ENCODE measurements at places on chromosomes 3 and 15. TPM values are rescaled to one million over a fixed set of nuclear protein-coding genes. Genes with fewer than 3 reads are reported as not detected.
A peak's percentile ranks its signal among the peaks of the same experiment; 100 is the strongest.

DNA sequence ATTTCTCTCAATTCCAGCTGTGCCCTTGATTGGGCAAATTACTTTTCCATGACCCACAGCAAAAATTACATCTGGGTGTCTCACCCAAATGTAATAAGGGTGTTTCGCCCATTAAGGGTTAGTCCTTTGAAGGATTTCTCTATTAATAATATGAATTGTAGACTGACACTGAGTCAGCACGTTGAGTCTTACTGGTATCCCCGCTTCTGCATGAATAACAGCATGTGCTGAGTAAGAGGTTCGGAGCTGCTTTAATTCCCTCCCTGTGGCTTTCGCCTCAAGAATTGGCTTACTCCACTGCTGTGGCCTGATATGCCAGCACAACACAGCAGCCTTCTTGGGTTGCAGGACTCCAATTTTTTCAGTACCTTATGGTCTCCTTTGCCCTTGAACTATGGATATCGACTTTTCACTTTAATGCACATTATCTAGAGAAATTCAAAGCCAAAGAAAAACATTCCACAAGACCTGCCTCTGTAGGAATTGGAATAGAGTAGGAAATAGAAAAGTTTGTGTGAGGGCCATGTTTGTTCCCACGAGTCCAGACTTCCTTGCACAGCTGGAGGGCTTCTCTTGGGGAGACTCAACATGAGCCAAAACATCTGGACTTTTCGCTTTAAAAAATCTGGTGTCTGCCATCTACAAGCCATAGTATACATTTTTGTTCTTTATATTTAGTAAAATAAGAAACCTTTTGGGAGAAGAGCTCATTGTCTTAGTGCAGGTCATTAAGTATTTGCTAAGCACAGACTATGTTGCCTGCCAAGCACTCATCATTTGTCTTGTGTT, 20.7 kb upstream of the ERC2 start:
- H3K36me3 ChIP-seq: no peaks in the 10 kb centered on the region
- DNase-seq: no peak
- no peak overlapping the region for H3K4me3 ChIP-seq

Gene GRM7
- total RNA-seq: not detected

DNA sequence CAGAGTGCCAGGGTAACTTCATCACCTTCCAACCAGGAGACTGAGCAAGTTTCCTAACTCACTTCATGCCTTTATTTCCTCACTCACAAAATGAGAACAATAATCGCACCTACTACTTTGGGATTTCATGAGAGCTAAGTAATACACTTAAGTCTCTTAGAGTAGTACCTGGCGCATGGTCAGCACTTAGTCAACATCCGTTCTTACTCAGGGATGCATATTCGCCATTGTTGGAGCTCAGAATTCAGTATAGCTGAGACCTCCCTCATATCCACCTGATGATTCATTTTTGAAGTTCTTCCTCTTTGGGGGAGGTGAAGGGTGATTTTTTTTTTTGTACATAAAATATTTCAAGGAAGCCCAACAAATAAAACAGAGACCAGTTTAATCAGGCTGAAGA, 188.2 kb downstream of the AGBL1 start:
- H3K36me3 ChIP-seq: no peaks in the 10 kb centered on the region
- H3K27ac ChIP-seq: no peak overlapping the region
- H3K4me3 ChIP-seq: no peak overlapping the region
- no peaks in the 10 kb centered on the region for H3K4me1 ChIP-seq

- no peaks in the 10 kb centered on the region for H3K36me3 ChIP-seq
- H3K27ac ChIP-seq: no peak overlapping the region
- peak; percentile 7 for DNase-seq
- H3K4me3 ChIP-seq: no peak overlapping the region
- no peaks in the 10 kb centered on the region for H3K27me3 ChIP-seq
These were observed 59.7 kb downstream of the SEMA3G start for GRCh38 chr3:52385157-52385556.

DNA sequence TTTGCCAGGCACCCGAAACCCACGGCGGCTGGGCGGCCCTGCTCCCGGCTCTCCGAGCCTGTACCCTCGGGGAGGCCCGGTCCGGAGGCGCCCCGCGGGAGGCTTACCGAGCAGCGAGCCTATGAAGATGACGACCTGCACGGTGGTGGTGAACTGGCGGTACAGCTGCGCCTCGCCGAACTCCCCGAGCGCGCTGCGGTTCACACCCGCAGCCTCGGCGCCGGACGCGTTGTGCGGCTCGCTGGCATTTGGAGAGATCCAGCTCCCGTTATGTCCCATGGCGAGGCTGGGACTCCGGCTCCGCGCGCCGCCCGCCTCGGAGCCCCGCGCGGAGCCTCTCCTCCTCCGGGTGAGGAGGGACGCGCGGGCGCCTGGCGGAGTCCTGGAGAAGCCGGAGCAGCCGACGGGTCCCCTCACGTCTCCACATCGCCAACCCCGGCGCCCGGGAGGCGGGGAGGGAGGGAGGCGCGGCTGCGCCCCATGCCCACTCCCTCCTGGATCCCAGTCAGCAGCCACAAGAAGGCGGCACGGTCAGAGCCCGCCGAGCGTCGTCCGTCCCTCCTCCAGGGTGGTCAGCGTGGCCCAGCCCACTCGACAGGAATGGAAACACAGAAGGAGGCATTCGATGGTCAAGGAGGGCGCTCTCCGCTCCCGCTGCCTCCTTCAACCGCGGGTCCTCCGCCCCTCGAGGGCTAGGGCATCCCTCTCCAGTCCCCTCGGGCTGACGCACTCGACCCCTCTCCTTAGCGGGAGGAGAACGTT, at the start of gene GPR176:
Gene GPR176, minus strand, starts transcription at position 519 of the 762 bp plus-strand sequence. Its CDS starts 240 bp downstream, at position 279.
- no peak for DNase-seq
- H3K27me3 ChIP-seq: peaks cover 7% of the 10 kb centered on the region
- peak within 1 kb of the TSS; percentile 93 for H3K27ac ChIP-seq
- peaks cover 6% of the 10 kb centered on the region for H3K4me1 ChIP-seq

DNA sequence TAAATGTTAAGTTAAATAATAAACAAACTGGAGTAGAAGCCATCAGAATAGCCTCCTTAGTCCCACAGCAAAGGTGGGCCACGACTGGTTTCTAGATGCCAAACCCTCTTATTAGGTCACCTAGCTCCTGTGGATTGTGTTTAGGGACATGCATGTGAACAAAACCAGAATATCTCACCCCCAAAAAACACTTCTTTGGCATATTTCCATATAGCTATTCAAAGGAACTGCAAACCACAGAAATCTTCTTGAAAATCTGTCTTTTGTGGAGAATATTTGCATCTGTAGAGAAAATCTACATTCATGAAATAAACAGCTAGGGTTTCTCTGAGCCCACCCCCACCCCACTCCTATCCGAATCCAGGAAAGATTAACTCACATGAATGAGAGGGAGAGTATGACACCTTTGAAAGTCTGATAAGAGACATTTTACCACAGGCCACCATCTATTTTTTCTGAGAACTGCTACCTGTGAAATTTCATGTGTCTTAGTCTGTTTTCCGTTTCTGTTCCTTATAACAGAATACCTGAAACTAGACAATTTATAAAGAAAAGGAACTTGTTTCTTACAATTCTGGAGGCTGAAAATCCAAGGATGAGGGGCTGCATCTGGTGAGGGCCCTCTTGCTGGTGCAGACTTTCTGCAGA, 159.4 kb downstream of the NEK10 start:
- DNase-seq: no peak
- no peaks in the 10 kb centered on the region for H3K36me3 ChIP-seq
- H3K4me1 ChIP-seq: no peaks in the 10 kb centered on the region
- H3K27ac ChIP-seq: no peak overlapping the region

- no peaks in the 10 kb centered on the region for H3K4me1 ChIP-seq
- no peak overlapping the region for H3K4me3 ChIP-seq
- no peak overlapping the region for H3K27ac ChIP-seq
- no peaks in the 10 kb centered on the region for H3K36me3 ChIP-seq
These were observed 6.4 kb downstream of the ITIH4 start for GRCh38 chr3:52824037-52824436.

GRCh38 chr15:62920682-62921502, 121.7 kb upstream of the TPM1 start:
- no peak for DNase-seq
- no peaks in the 10 kb centered on the region for H3K4me1 ChIP-seq
- H3K36me3 ChIP-seq: no peaks in the 10 kb centered on the region
- peak overlapping the region; percentile 3 for H3K27ac ChIP-seq

DNA sequence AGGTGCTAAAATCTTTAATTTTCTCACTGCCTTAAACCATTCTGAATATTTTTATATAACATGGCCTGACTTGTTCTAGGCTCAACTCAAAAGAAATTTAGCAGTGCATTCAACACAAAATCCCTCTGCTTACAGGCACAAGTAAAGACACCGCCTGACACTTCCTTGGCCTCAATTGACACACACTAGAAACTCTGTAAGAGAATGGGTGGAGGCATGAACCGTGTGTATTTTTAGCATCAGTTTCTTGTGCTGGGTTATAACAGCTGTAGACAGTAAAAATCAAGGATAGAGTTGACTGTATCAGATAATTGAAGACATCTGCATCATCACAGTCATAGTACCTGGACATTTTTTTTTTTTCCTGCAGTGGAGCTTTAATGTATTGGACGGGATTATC, 54.3 kb downstream of the SLC9A9 start:
- no peak for DNase-seq
- H3K27ac ChIP-seq: no peak overlapping the region
- H3K36me3 ChIP-seq: no peaks in the 10 kb centered on the region
- no peaks in the 10 kb centered on the region for H3K4me1 ChIP-seq
- H3K27me3 ChIP-seq: no peaks in the 10 kb centered on the region
- H3K4me3 ChIP-seq: no peak overlapping the region

GRCh38 chr3:142892714-142893113, 3.8 kb upstream of the PCOLCE2 start:
- DNase-seq: no peak
- H3K27me3 ChIP-seq: no peaks in the 10 kb centered on the region
- H3K4me1 ChIP-seq: peaks cover 7% of the 10 kb centered on the region
- H3K4me3 ChIP-seq: no peak overlapping the region
- no peak overlapping the region for H3K27ac ChIP-seq

Gene TMED3
- total RNA-seq: 137 TPM

GRCh38 chr3:167684388-167684993, 30.7 kb upstream of the WDR49 start:
- DNase-seq: peak; percentile 54
- no peak overlapping the region for H3K27ac ChIP-seq
- H3K36me3 ChIP-seq: peaks cover 33% of the 10 kb centered on the region
- no peak overlapping the region for H3K4me3 ChIP-seq
- H3K4me1 ChIP-seq: no peaks in the 10 kb centered on the region

- peaks cover 15% of the 10 kb centered on the region for H3K27me3 ChIP-seq
- no peak overlapping the region for H3K27ac ChIP-seq
- DNase-seq: no peak
- H3K4me3 ChIP-seq: no peak overlapping the region
These were observed 4.8 kb upstream of the CLSTN2 start for GRCh38 chr3:139930211-139930610.

DNA sequence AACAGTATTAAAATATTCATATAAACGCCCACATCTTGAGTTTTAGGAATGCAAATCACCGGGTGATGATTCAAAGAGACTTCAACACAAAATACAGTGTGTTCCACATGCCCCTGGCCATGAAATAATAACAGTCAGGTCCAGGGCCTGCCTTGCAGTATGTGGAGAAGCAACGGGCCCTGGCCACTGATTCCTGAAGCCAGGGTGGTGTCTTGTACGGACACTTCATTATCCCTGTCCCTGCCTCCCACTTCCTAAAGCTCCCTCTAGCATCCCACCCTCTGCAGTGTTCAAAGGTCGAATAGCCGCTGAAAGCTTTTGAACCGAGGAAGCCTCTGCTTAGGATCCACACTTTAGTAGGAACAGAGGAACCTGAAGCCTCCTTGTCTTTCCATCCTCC, 50.4 kb upstream of the PCSK6 start:
- DNase-seq: no peak
- H3K27me3 ChIP-seq: 0 out of 2 replicates have a peak, but pooled peaks cover under 1% of the 10 kb centered on the region
- no peak overlapping the region for H3K4me3 ChIP-seq
- H3K36me3 ChIP-seq: no peaks in the 10 kb centered on the region
- H3K4me1 ChIP-seq: no peaks in the 10 kb centered on the region

Gene FBN1
- total RNA-seq: 0.46 TPM

DNA sequence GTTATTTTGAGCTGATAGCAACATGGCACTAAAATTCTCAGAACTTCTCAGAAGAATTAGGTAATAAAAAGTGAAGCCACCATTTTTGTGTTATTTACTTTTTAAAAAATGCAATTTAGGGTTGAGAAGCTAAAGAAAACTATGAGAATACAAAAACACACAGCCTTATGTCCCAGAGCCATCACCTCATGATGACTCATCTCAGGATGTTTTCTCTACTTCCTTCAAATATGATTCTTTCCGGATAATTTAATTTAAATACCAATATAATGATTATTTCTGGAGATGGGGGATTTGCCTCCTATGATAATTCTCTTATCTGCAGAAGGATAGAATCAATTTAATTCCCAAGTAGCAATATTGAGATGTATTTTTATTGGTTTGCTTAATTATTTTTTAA, 105.6 kb upstream of the BFSP2 start:
- DNase-seq: no peak
- H3K4me3 ChIP-seq: no peak overlapping the region
- H3K4me1 ChIP-seq: peaks cover 3% of the 10 kb centered on the region
- H3K27me3 ChIP-seq: no peaks in the 10 kb centered on the region
- H3K27ac ChIP-seq: no peak overlapping the region

Gene ADGRG7
- total RNA-seq: not detected

Gene IL17RD
- total RNA-seq: 3.5 TPM

DNA sequence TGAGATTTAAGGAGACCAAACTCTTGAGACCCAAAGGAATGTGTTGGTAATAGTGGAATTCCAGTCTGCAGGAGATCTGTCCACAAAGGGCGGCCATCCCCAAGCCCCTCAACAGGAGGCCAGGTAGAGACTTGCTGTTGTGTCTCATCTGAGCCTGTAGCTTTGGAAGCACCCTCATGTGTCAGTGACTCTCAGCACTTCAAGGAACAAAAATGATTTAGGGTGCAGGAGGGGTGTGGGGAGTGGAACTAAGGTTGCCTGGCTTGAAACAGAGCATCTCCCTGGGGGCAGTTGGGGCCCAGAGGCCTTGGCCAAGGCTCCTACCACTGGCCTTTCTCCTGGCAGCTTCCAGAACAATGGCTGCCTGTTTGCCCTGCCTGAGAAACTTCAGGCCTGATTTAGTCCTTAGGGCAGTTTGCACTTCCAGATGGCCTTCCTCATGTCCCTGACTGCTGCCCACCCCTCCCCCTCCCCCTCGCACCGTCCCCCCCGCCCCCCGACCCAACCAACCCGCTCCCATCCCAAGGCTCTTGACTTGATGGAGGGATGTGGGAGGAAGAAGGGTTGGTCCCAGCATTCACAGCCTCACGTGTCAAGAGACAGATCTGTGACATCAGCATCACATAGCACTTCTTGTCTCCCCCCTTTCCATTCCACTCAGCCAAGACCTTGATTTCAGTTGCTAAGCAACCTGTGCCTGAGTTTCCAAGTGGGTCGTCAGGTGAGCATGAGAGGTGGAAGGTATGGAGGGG, 77.1 kb downstream of the CORO2B start:
- H3K4me1 ChIP-seq: no peaks in the 10 kb centered on the region
- H3K27ac ChIP-seq: no peak overlapping the region
- no peak overlapping the region for H3K4me3 ChIP-seq
- no peaks in the 10 kb centered on the region for H3K36me3 ChIP-seq

Gene EIF3J
- total RNA-seq: 128 TPM

GRCh38 chr3:123789160-123789559, 95.0 kb downstream of the MYLK start:
- H3K4me1 ChIP-seq: no peaks in the 10 kb centered on the region
- H3K36me3 ChIP-seq: no peaks in the 10 kb centered on the region
- no peaks in the 10 kb centered on the region for H3K27me3 ChIP-seq
- H3K27ac ChIP-seq: no peak overlapping the region
- DNase-seq: no peak
- no peak overlapping the region for H3K4me3 ChIP-seq

GRCh38 chr3:59180006-59180405, 130.2 kb upstream of the CFAP20DC start:
- H3K4me3 ChIP-seq: no peak overlapping the region
- no peak for DNase-seq
- no peaks in the 10 kb centered on the region for H3K27me3 ChIP-seq
- H3K36me3 ChIP-seq: no peaks in the 10 kb centered on the region

Data from Panc1 (cell line).